Activated T-helper 1 cell treated with anti-CD3 and anti-CD28 coated beads, Interleukin-2, amount 50 U/mL, for 16 hours (primary cell): ENCODE measurements at places on chromosomes 16 and 17.

GRCh38 chr16:87375426-87376135 is 8.0 kb downstream of the FBXO31 start:
- DNase-seq: no peak

DNA sequence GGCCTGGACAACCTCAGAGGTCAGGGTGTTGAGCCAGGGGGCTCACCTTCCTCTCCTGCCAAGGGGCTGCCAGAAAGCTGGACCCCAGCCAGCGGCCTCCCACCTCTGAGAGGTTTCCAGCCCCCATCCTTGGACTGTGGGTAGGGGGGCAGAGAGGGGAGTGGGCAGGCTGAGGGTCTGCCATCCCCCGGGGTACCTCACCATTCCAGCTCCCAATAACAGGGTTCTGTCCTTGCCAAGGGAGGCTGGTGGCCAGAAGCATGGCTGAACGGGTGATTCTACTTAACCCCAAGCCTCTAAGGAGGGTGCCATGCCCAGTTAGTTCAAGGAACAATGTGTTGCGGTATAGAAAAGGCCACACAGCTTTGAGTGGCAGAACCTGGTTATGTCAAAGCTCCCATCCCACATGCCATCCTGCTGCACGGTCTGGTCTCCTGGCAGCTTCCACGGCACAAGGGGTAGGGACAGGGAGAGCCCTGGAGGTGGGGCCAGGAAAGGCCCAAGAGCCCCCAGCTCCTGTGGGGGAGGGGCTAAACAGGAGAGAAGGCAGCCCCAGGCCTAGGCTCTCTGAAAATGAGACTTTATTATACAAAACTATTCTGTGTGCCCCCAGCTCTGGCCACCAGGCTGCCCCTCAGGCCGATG is 19.8 kb downstream of the B9D1 start:
- no peak for DNase-seq

DNA sequence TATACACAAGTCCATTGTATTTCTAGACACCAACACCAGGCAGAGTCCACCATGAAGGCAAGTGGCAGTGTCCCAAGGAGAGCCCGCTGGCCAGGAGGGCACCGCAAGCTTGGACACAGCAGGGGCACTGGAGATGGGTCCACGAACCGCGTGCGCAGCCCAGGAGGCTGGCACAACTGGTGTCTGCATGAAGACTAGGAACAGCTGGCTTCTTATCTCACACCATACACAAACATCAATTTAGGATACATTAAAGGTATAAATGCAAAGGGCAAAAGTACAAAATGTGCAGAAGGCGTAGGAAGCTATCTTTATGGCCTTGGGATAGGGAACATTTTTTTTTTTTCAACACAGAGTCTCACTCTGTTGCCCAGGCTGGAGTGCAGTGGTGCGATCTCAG is 52.4 kb downstream of the ANKRD11 start:
- no peak for DNase-seq

GRCh38 chr16:72837846-72838585 is 209.9 kb downstream of the ZFHX3 start:
- no peak for DNase-seq

DNA sequence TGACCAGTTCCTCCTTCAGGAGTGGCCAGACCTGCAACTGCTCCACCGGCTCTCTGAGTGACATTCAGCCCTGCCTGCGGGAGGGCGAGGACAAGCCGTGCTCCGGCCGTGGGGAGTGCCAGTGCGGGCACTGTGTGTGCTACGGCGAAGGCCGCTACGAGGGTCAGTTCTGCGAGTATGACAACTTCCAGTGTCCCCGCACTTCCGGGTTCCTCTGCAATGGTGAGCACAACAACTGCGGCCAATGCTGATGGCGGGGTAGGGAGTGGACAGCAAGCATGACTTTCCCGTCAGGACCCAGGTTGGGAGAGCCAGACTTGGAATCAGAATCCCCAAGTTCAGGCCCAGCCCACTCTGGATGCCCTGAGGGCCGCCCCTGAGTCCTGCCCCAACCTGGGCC is 12.2 kb downstream of the ITGB4 start:
- DNase-seq: no peak

GRCh38 chr17:265718-266117 is 84.3 kb upstream of the DOC2B start:
- no peak for DNase-seq

DNA sequence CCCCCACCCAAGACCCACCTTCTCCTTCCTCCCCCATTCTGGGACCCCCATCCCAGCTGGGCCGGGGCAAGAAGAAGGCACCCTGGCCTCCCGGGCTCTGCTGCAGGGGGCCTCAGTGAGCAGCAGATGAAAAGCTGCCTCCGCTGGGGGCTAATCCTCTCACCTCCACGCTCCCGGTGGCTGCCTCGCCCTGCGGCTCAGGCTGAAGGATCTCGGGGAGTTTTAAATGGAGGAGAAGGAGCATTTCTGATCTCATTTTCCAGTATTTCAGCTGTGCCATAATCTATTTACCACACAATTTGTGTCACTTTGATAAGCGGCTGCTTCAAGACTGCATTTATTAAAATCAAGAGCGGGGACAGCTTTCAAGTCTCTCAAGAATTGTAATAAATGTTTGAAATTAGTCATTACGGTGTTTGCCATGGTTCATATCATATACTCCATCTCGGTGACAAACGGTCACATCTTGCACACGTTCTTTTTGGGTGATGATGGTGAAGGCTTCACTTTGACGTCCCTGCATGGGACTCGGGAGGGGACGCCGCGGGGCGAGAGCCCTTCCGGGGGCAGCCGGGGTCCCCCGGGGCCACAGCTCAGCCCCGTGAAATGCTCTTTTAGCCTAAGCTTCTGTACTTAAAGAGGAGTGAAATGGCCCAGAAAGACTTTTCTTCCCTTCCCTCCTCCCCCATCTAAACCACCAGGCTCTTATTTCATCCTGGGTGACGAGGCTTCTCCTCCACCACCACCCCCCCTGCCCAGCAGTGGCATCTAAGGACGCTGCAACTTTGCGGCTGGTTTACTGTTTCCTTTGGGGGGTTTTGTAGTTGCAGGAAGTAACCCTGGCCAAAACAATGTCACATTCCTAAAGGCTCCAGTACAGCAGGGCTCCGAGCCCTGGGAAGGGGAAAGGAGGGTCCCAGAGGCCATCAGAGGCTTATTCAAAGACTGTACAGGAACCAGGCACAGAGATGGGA is 313.1 kb upstream of the TNRC6C start:
- DNase-seq: peak; percentile 21

GRCh38 chr17:6164996-6165395 is 94.8 kb downstream of the WSCD1 start:
- no peak for DNase-seq

DNA sequence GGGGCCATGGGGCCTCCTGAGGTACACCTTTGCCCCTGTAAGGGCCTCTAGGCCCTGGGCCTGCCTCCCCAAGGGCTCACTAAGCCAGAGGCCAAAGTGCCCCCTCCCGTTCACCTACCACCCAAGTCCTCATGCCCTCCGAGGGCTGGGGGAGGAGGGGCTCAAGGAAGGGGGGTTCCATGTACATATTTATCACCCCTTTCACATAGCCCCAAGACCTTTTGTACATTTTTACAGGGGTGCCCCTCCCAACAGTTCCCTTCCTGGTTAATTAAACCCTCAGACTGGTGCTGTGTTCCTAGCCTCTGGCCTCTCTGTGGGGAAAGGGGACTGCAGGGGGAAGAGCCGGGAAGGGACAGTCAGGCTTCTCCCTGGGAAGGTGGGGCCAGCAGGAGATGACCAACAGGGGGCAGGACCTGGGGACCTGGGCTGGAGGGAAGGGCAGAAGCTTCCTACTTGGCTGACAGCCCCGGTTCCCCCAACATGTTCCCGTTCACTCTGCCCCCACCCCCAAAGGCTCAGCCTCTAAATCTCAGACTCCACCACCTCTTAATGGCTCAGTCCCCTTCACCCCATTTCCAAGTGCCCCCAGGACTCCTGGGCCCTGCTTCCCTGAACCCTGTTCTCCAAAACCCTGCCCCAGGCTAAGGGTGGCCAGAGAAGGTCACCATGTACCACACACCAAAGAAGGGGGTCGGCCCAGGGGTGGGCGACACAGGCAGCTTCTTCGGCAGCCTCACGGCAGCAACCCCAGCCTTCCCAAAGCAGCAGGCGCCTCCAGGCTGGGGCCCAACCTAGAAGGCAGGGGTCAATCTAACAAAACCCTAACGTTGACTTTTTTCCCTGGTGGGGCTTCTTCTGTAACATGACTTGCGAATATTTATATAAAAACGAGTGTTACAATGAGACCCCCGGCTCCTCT is 11.9 kb downstream of the FBRS start:
- no peak for DNase-seq

- DNase-seq: no peak
Measured at GRCh38 chr16:68636818-68637217, 8.3 kb upstream of the CDH3 start.

- DNase-seq: no peak
Measured at GRCh38 chr16:19210280-19210924, 42.4 kb downstream of the SYT17 start.

GRCh38 chr16:86614699-86615098 is 36.4 kb downstream of the FOXL1 start:
- DNase-seq: no peak

DNA sequence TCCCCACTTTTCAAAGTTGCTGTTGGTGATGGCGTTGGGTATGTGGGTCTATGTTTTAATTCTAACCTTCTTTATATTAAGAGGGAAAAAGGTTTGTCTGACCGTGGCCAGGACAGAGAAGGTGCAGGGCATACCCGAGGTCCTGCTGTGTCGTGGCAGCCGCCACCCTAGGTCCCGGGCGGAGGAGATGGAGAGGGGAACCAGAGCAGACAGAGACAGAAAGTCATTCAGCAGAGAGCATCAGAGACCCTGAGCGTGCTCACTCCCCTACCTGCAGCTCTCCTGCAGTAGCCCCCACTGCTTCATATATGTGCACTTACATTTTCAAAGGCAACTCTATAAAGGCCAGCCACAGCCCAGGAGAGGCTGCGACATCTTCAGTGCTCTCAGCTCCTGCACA is 327.2 kb upstream of the TNRC6C start:
- no peak for DNase-seq

DNA sequence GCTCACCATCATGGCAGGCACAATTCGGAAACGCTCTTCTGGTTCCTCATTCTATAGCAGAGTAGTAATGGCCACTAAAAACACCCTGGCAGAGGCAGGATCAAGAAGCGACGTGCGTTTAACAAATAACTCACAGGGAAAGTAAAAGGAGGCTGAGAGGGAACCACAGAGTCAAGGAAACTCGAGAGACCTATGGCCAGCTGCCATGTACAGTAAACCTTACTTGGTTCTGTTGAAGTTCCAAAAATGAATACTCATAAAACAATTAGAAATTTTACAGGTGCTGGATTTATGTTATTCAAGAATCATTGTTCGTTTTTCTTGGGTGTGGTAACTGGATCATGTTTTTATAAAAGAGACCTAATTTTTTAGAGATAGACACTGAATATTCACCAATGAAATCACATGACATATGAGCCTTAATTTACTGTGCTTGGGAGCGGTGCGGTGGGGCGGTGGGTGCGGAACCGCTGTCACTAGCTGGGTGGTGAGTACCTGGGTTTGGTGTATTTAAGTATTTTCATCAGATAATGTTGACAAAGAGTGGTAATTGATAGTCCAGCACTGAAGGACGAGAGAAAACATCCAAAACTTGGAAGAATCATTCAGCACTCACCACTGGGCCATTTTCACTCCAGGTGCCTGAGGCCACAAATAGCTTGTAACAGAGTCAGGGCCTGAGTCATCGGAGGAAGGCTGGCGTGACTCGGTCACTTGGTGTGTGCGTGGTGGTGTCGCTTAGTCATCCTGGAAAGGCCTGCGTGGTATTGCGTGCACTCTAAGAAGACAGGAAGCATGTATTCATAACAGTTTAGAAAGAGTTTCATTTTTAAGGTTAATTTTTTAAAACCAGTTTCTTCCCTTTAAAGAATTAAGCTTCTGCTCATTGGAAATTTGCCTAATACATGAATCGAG is 135.4 kb upstream of the CHMP6 start:
- DNase-seq: peak; percentile 76

DNA sequence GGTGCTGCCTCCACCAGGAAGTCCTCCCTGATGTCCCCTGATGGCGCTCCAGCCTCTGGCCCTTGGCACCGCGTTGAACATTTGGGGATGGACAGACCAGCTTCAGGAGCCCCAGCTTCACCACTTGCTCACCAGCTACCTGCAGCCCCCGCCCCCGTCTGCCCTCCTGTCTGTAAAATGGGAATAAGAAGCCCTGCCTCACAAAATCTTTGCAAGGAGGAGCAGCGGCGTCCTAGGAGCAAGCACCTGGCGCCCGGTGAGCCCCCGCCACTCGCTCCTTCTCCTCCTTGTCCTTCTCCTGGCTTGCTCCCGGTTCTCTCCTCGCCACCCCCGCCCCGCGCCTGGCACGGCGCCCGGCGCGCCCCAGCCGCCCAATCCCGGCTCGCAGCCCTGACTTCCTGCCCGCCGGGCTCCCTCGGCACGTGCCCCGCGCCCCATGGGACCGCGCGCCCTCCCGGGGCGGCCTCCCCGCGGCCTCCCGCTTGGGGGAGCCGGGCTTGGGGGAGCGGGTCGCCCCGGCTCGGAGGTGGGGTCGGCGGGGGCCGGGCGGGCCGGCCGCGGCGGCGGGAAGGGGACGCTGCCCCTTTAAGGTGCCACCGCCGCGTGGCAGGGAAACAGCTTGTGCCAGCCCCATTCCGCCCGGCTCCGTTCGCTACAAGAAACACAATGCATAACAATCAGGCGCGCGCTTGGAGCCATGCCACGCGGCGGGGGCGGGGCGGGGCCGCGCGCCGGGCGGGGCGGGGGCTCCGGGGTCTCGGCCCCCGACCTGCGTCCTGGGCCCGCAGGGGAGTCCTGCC is 9.1 kb upstream of the PPP1R1B start:
- peak; percentile 16 for DNase-seq

DNA sequence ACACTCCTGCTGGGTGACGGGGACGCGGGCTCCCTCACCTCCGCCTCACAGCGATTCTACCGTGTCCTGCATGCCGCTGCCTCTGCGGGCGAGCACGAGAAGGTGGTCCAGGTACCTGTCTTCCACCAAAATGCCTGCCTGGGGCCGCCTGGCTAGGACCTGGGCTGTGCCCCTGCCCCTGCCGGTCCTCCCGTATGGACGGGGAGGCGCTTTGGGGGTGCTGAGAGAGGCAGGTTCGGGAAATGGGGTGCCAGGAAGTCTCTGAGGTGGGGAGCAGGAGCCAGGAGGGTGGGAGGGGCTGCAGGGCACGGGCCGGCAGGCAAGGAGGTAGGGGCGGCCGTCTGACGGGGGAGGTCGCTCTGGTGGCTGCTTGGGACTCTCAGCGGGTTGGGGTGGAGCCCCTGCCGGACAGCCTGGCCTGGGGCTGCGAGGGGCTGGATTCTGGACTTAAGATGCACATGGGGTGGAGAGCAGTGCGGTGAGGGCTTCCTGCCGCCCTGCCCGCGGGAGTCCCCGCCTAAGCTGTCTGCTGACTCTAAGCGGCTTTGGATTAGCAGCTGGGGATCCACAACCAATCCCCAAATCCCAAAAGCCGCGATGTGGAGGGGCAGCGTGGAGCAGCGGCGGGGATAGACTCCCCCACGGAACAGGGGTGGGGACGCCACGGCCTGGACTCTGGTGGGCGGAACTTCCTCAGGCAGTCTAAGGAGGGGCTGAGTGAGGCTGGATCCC is 5.8 kb downstream of the CHTF18 start:
- DNase-seq: no peak

DNA sequence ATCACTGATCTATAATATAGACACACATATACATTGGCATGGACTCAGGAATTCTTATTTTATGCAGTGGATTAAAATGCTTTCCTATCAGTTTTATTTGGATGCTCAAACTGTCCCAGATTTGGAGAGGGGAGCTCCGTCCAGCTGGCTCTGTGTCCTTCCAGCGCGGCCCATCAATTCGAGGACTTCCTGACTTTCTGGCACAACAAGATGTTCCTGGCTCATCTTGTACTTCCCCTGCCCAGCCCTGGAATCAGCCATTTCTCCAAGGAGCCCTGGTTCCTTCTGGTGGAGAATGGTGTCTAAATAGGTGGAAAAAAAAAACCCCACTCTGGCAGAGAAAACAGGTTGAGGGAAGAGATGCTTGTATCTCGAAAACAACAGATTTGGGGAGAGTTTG is 94.5 kb downstream of the CRISPLD2 start:
- no peak for DNase-seq
